RWPE2 (cell line): ENCODE measurements at places on chromosomes 3 and 15.

DNA sequence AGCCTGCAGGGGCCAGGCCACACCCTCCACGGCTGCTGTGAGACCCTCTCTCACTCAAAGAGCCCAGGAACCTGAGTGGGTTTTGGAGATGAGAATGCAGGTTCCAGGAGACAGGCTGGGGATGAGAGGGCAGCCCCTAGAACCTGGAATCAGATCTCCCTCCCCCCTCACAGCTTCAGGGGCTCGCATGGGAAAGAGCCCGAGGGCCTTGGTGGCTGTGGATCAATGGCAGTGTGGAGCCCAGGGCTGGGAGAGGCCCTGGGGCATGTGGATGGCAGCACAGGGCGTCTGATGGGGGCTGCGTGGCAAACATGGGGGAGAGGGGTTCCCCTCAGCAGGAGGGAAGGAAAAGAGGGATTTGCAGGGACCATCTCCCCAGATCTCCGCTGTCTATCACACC, 112.8 kb upstream of the RPL32 start:
- H3K36me3 ChIP-seq = no peaks in the 10 kb centered on the region
- no peak overlapping the region for H3K27ac ChIP-seq
- DNase-seq = no peak
- no peaks in the 10 kb centered on the region for H3K27me3 ChIP-seq
- H3K4me3 ChIP-seq = no peak overlapping the region

DNA sequence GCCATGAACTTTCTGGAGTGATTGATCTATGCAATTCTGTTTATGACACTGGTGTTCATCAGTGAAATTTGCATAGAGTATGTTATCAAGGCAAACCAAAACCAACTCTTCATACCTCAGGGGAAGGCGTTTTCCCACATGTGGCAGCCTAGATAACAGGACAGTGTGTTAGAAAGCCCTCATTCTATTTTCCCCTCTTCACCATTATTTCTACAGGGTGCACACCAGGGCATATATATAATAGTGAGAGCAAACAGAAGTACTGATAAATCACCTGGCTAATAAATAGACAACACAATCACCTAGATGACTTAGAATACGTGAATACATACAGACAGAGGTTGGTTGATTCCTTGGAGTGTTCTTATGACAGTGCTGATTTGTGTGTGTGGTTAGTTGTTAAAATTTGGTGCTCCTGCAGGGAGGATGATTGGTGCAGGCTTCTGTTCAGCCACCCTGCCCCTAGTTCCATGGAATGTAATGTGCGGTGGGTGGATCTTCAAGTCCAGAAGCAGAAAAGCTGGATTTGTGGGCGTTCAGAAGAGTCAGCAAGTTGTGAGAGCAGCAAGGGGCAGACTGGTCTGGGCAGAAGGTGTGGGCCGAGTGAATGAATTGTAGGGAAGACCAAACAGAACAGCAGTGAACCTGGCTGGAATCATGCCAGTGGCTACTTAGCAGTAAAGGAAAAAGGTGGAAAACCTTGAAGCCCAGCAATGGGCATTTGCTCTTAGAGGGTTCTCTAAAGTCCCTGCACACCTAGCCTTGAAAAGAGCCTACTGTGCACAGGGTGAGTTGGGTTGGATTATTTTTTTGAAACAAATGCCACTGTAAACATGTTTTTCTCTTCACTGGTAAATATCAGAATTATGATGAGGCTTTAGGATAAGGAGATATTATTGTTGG, 11.7 kb upstream of the RARRES1 start:
- no peak for DNase-seq
- no peaks in the 10 kb centered on the region for H3K27me3 ChIP-seq
- H3K4me3 ChIP-seq = no peak overlapping the region
- no peaks in the 10 kb centered on the region for H3K36me3 ChIP-seq
- no peaks in the 10 kb centered on the region for H3K4me1 ChIP-seq

- H3K27ac ChIP-seq = no peak overlapping the region
- no peaks in the 10 kb centered on the region for H3K36me3 ChIP-seq
- H3K4me3 ChIP-seq = no peak overlapping the region
- DNase-seq = no peak
Observed at GRCh38 chr3:79765911-79766310, 1.9 kb downstream of the ROBO1 start.

DNA sequence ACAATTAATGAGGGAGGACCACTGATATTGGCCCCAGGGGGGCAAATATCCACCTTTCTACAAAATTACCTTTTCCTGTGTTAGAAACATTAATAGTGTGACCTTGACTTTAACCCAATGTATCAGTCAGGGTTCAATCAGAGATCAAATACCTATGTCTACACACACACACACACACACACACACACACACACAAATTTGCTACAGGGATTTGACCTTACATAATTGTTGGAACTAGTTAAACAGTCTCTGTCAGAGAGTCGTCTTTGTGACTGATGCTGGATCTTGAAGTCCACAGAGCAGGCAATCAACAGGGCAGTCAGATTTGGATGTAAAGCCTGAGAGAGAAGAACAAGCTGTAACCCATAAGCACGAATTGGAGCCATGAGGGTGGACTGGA, 32.5 kb downstream of the TM4SF4 start:
- H3K36me3 ChIP-seq = no peaks in the 10 kb centered on the region
- no peak for DNase-seq
- H3K27me3 ChIP-seq = no peaks in the 10 kb centered on the region

- no peaks in the 10 kb centered on the region for H3K36me3 ChIP-seq
- no peak overlapping the region for H3K4me3 ChIP-seq
- no peaks in the 10 kb centered on the region for H3K27me3 ChIP-seq
- DNase-seq = no peak
- H3K27ac ChIP-seq = no peak overlapping the region
Observed at GRCh38 chr3:14434126-14434497, 31.7 kb downstream of the SLC6A6 start.

GRCh38 chr15:64883100-64883581, 28.6 kb upstream of the ANKDD1A start:
- DNase-seq = no peak
- peaks cover 22% of the 10 kb centered on the region for H3K4me1 ChIP-seq
- peak overlapping the region; percentile 49 for H3K27ac ChIP-seq
- H3K27me3 ChIP-seq = no peaks in the 10 kb centered on the region

- no peaks in the 10 kb centered on the region for H3K36me3 ChIP-seq
- H3K4me3 ChIP-seq = no peak overlapping the region
- DNase-seq = no peak
- peaks cover 49% of the 10 kb centered on the region for H3K27me3 ChIP-seq
Observed at GRCh38 chr3:73622091-73622805, 2.5 kb downstream of the PDZRN3 start.

GRCh38 chr15:95405447-95405846, 925.1 kb upstream of the NR2F2 start:
- DNase-seq = no peak
- no peaks in the 10 kb centered on the region for H3K36me3 ChIP-seq
- H3K4me1 ChIP-seq = no peaks in the 10 kb centered on the region
- H3K4me3 ChIP-seq = no peak overlapping the region

- no peak overlapping the region for H3K27ac ChIP-seq
- H3K4me1 ChIP-seq = no peaks in the 10 kb centered on the region
- H3K27me3 ChIP-seq = peaks cover under 1% of the 10 kb centered on the region
- H3K36me3 ChIP-seq = no peaks in the 10 kb centered on the region
- no peak for DNase-seq
- H3K4me3 ChIP-seq = no peak overlapping the region
Observed at GRCh38 chr3:124315215-124316033, 323.5 kb upstream of the ROPN1 start.

GRCh38 chr15:45157974-45158373, 28.2 kb downstream of the DUOX1 start:
- peak; percentile 91 for DNase-seq
- H3K4me3 ChIP-seq = no peak overlapping the region
- peak overlapping the region; percentile 34 for H3K27ac ChIP-seq
- H3K4me1 ChIP-seq = peaks cover 25% of the 10 kb centered on the region
- H3K27me3 ChIP-seq = no peaks in the 10 kb centered on the region

- no peak for DNase-seq
- peaks cover 25% of the 10 kb centered on the region for H3K36me3 ChIP-seq
Observed at GRCh38 chr15:38266247-38266986, 13.8 kb downstream of the SPRED1 start.

GRCh38 chr3:30548600-30548999, 57.8 kb upstream of the TGFBR2 start:
- H3K27ac ChIP-seq = peak overlapping the region; percentile 76
- no peaks in the 10 kb centered on the region for H3K36me3 ChIP-seq
- no peaks in the 10 kb centered on the region for H3K27me3 ChIP-seq
- no peak overlapping the region for H3K4me3 ChIP-seq

GRCh38 chr3:13188181-13188779, 115.1 kb upstream of the IQSEC1 start:
- H3K4me1 ChIP-seq = no peaks in the 10 kb centered on the region
- DNase-seq = no peak
- no peaks in the 10 kb centered on the region for H3K36me3 ChIP-seq
- no peaks in the 10 kb centered on the region for H3K27me3 ChIP-seq
- H3K27ac ChIP-seq = no peak overlapping the region
